ENCODE measurements at places on chromosomes 16 and 17.

- DNase-seq = no peak
Observed at GRCh38 chr16:47058295-47059086, 85.0 kb upstream of the DNAJA2 start.

- peak; percentile 57 for DNase-seq
Observed at GRCh38 chr17:68356520-68356919, 65.2 kb downstream of the ARSG start.

- no peak for DNase-seq
Observed at GRCh38 chr16:79519448-79519847, 81.1 kb downstream of the MAF start.

GRCh38 chr17:61594294-61594825, 3.3 kb upstream of the NACA2 start:
- no peak for DNase-seq

- no peak for DNase-seq
Observed at GRCh38 chr16:50284131-50284911, 18.0 kb downstream of the ADCY7 start.

- DNase-seq = no peak
Observed at GRCh38 chr16:84566545-84567257, 51.2 kb downstream of the COTL1 start.

DNA sequence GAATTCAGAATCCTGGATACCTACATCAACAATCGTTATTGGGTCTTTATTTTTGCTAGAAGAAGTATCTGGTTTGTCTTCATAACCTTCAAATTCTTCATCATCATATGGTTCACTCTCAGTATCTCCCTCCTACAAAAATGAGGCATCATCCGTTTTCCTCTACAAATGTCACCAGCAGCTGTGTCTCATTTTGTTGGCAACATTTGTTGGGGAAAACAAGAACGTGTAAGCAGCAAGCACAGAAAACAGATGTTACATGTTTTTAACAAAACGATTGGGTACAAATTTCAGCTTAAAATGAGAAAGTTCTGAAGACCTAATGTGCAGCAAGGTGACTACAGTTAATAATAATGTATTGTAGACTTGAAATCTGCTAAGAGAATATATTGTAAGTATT, 8.7 kb downstream of the CCDC47 start:
- DNase-seq = no peak

DNA sequence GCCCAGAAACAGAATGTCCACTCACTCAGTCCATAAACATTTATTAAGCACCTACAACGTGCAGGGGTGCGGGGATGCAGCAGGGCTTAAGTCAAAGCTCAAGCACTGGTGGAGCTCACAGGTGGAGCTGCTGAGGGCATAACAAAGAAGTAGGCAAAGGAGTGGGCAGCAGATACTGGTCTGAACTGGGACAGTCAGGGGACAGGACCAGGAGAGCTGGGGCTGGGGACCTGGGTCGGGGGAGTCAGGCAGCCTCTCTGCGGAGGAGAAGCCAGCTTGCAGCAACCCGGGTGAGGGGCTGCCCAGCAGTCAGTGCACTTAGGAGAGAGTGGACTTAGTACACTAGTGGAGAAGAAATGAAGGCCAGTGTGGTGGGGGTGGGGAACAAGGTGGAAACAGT, 10.0 kb upstream of the TNFRSF13B start:
- DNase-seq = no peak

GRCh38 chr17:52451294-52451861, 292.9 kb upstream of the CA10 start:
- no peak for DNase-seq

- no peak for DNase-seq
Observed at GRCh38 chr17:53344778-53345177, 477.9 kb upstream of the KIF2B start.

Data from activated CD4-positive, alpha-beta T cell treated with anti-CD3 and anti-CD28 coated beads, Interleukin-2, amount 50 U/mL, for 1 hour (primary cell).